RWPE2 (cell line): ENCODE measurements at places on chromosomes 5 and 9.

- H3K36me3 ChIP-seq: no peaks in the 10 kb centered on the region
- H3K4me3 ChIP-seq: no peak overlapping the region
- no peaks in the 10 kb centered on the region for H3K27me3 ChIP-seq
- no peaks in the 10 kb centered on the region for H3K4me1 ChIP-seq
- no peak overlapping the region for H3K27ac ChIP-seq
Observed at GRCh38 chr5:35828082-35828598, 28.6 kb upstream of the IL7R start.

GRCh38 chr5:64165500-64166200 is at the start of gene RNF180:
RNF180 (plus strand) TSS chr5:64165843; CDS start chr5:64200808, 34,965 bp downstream.
- no peaks in the 10 kb centered on the region for H3K4me1 ChIP-seq
- peak within 1 kb of the TSS; percentile 51 for H3K4me3 ChIP-seq
- no peaks in the 10 kb centered on the region for H3K36me3 ChIP-seq
- peaks cover 56% of the 10 kb centered on the region for H3K27me3 ChIP-seq

DNA sequence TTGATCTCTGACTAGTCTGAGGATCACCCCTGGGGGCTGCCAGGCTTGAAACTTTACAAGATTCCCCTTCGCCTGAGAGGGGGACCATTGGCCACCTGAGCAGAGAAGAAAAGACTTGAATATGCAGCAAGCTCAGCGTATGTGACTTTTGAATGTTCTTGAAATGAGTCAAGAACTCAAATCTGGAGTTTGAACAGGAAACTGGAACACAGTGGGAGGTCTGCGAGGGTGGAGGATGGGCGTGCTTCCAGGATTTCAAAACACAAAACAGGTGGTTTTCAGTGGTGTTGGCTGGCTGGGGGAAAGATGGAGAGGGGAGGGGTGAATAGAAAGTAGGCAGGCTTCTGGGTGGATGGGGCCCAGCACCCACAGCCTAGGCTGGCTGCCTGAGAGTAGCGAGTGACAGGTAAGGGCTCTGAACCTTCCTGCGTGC is 40.6 kb downstream of the TMEM174 start:
- no peak overlapping the region for H3K4me3 ChIP-seq
- H3K27me3 ChIP-seq: no peaks in the 10 kb centered on the region
- H3K27ac ChIP-seq: no peak overlapping the region
- H3K4me1 ChIP-seq: no peaks in the 10 kb centered on the region
- no peak for DNase-seq

DNA sequence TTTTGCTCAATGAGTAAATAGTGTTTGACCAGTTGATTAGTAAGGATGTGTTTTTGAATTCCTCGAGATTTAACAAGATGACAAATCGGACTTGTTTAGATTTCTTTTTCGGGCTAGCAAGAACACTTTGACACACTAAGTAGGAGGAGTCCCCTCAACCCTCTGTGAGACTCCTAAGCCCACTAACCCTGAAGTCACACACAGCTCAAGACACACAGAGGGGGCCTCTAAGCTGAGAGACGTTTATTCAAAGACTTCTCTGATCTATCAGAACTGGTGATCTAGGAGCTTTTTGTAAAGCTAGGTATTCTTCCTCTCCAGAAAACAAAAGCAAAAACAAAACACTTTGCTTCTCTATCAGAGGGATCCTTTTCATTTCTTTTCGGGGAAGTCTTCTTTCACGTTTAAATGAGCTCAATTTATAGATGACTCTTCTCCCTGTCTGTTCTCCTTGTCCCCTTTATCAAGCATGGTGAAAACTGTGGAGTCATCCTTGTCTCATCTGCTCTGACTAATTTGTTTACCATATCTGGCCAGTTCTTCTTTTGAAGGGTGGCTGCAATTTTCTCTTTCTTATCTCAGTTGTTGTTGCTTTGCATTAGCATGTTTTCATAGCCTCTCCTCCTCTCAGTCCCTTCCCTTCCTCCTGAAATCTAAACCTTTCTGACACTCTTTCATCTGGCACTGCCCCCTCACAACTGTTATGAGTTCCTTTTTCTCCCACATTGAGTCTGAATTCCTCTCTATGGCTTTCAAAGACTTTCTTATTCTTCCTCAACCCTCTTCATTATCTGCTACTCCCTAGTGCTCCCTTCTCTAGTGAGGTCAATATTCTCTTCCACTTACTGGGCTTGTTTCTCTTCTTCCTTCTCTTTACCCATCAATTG is 68.5 kb upstream of the RAI14 start:
- no peak for DNase-seq
- H3K4me1 ChIP-seq: peaks cover 46% of the 10 kb centered on the region
- H3K27ac ChIP-seq: peak overlapping the region; percentile 98
- H3K27me3 ChIP-seq: no peaks in the 10 kb centered on the region
- H3K36me3 ChIP-seq: no peaks in the 10 kb centered on the region

DNA sequence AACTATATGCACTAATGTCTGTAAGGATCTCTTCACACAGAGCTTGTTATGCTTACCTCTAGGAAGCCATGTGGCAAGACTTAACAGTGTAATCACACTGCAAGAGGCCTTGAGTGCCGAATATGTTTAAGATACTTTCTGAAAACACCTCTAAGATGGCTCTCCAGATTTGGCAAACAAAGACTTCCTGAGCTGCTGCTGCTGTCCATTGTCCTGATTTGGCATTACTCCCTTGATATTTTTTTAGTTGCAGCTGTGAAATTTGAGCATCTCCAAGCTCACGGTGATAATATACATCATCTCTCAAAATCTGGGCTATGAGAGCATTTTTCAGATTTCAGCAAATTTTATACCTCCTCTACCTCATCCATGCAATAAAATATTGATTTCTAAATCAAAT is 384.5 kb upstream of the CDH6 start:
- no peaks in the 10 kb centered on the region for H3K4me1 ChIP-seq
- H3K4me3 ChIP-seq: no peak overlapping the region
- DNase-seq: no peak
- H3K27ac ChIP-seq: no peak overlapping the region
- H3K27me3 ChIP-seq: no peaks in the 10 kb centered on the region

GRCh38 chr5:149310947-149311658 is 34.2 kb upstream of the GRPEL2 start:
- H3K27me3 ChIP-seq: no peaks in the 10 kb centered on the region
- H3K36me3 ChIP-seq: peaks cover 26% of the 10 kb centered on the region
- no peak overlapping the region for H3K27ac ChIP-seq
- DNase-seq: peak; percentile 79
- H3K4me1 ChIP-seq: no peaks in the 10 kb centered on the region
- H3K4me3 ChIP-seq: no peak overlapping the region

DNA sequence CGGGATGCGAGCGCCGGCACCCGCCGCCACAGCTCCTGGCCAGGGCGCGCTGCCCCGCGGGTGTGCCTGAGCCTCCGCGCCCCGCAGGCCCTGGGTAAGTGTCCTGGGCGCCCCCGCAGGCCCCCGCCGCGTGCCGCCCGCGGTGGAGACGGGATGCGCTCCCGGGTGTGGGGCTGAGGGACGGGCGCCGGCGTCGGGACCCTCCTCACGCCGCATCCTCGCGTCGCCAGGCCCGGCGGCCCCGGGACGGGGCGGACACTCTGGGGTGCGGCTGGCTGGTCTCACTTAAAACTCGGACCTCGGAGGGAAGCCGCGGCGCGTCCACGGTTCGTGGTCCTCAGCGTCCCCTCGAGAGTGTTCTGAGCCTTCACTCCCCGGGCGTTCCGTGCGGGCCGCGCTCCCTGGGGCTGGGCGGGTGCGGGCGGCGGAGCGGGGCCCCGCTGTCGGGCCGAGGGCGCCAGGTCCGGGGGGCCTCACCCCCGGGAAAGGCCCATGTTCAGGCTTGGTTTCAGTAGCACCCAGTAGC is 275 bp downstream of the AHRR start:
- H3K36me3 ChIP-seq: no peaks in the 10 kb centered on the region
- H3K27me3 ChIP-seq: peaks cover 39% of the 10 kb centered on the region
- DNase-seq: peak; percentile 68
- peak overlapping the region; percentile 44 for H3K4me3 ChIP-seq
- no peak overlapping the region for H3K27ac ChIP-seq

GRCh38 chr5:33287242-33287641 is 153.5 kb upstream of the TARS1 start:
- no peak overlapping the region for H3K27ac ChIP-seq
- DNase-seq: no peak
- peaks cover 8% of the 10 kb centered on the region for H3K4me1 ChIP-seq
- H3K27me3 ChIP-seq: no peaks in the 10 kb centered on the region
- H3K4me3 ChIP-seq: no peak overlapping the region

- no peaks in the 10 kb centered on the region for H3K36me3 ChIP-seq
- H3K27ac ChIP-seq: no peak overlapping the region
- peaks cover 5% of the 10 kb centered on the region for H3K27me3 ChIP-seq
- H3K4me3 ChIP-seq: no peak overlapping the region
- no peak for DNase-seq
- no peaks in the 10 kb centered on the region for H3K4me1 ChIP-seq
Observed at GRCh38 chr5:89055695-89056085, 172.7 kb upstream of the MEF2C start.

GRCh38 chr9:16413509-16414016 is 456.9 kb downstream of the BNC2 start:
- H3K4me1 ChIP-seq: peaks cover 24% of the 10 kb centered on the region
- no peak for DNase-seq
- H3K27me3 ChIP-seq: no peaks in the 10 kb centered on the region
- peak overlapping the region; percentile 25 for H3K27ac ChIP-seq

DNA sequence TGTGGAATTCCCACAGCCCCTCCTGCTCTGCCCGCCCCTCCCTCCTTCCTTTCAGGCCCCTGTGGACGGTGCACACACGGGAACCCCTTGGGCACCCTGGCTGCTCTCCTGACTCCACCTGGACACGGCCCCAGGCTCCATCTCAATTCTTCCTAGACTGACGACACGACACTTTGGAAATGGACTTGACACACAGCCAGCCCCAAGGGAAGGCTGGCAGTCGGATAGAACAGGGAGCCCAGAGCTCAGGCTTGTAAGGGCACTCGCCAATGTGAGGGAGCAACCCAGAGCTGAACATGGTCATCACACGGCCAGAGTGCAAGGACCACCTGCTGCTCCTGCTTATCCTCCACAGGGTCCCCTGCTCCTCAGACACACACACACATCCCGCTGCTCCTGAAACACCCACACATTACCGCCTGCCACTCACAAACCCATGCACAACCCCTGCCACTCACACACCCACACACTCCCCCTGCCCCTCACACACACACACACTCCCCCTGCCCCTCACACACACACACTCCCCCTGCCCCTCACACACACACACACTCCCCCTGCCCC is 8.9 kb downstream of the SLC9A3 start:
- no peak overlapping the region for H3K27ac ChIP-seq
- no peak overlapping the region for H3K4me3 ChIP-seq
- no peak for DNase-seq
- no peaks in the 10 kb centered on the region for H3K4me1 ChIP-seq
- H3K27me3 ChIP-seq: peaks cover 63% of the 10 kb centered on the region

- H3K4me3 ChIP-seq: no peak overlapping the region
- H3K27me3 ChIP-seq: no peaks in the 10 kb centered on the region
- H3K27ac ChIP-seq: no peak overlapping the region
- no peaks in the 10 kb centered on the region for H3K4me1 ChIP-seq
- H3K36me3 ChIP-seq: no peaks in the 10 kb centered on the region
Observed at GRCh38 chr5:149924486-149924885, 20.1 kb downstream of the PDE6A start.

DNA sequence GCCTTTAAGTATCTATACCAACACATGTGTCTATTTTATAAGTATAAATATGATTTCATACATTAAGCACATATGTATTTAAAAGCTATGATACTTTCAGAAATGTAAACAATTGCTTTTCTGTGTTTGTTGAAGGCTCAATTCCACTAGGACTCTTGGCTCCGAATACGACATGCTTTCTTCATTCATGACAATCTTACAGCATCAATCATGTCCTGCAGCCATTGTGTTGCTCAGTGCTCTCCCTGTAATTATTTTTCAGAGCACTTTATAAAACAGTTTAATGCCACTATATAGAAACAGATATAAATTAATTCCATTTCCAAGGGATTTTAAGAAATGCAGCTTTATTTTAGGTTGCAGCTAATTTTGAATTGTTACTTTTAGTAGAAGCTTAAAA is 167.3 kb downstream of the TAF11L14 start:
- peaks cover 33% of the 10 kb centered on the region for H3K4me1 ChIP-seq
- H3K4me3 ChIP-seq: no peak overlapping the region
- no peak for DNase-seq
- H3K27ac ChIP-seq: no peak overlapping the region

DNA sequence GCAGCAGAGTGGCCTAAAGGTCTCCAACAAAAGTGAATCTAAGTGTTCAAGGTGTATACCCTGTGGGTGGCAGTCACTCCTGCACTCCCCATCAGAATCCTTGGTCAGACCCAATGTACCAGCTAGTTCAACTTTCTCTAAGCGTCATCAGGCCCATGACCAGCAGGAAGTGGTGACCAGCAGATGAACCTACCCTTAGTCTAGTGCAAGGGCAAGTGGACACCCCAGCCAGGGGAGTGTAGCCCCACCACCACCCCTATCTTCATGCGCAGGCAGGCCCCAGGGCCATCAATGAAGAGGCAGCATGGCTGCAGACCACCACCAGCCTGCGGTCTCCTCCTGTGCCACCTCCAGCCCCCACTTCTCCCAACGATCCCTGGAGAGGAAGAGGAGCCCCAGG is 213.1 kb downstream of the AGTPBP1 start:
- no peaks in the 10 kb centered on the region for H3K36me3 ChIP-seq
- H3K27ac ChIP-seq: no peak overlapping the region
- H3K4me1 ChIP-seq: no peaks in the 10 kb centered on the region
- DNase-seq: no peak
- no peak overlapping the region for H3K4me3 ChIP-seq
- H3K27me3 ChIP-seq: peaks cover 9% of the 10 kb centered on the region

GRCh38 chr5:81825237-81825636 is 74.3 kb upstream of the SSBP2 start:
- peaks cover 10% of the 10 kb centered on the region for H3K4me1 ChIP-seq
- DNase-seq: peak; percentile 75
- no peaks in the 10 kb centered on the region for H3K27me3 ChIP-seq
- H3K4me3 ChIP-seq: no peak overlapping the region
- H3K27ac ChIP-seq: no peak overlapping the region

- peaks cover 5% of the 10 kb centered on the region for H3K4me1 ChIP-seq
- no peak overlapping the region for H3K4me3 ChIP-seq
- peaks cover 59% of the 10 kb centered on the region for H3K36me3 ChIP-seq
- H3K27ac ChIP-seq: no peak overlapping the region
- no peaks in the 10 kb centered on the region for H3K27me3 ChIP-seq
Observed at GRCh38 chr9:2837915-2838314, 6.0 kb downstream of the PUM3 start.

GRCh38 chr5:129506086-129506485 is 46.0 kb downstream of the ADAMTS19 start:
- H3K4me1 ChIP-seq: no peaks in the 10 kb centered on the region
- no peak overlapping the region for H3K27ac ChIP-seq
- H3K27me3 ChIP-seq: no peaks in the 10 kb centered on the region
- no peaks in the 10 kb centered on the region for H3K36me3 ChIP-seq

GRCh38 chr5:14872070-14872989 is 752 bp upstream of the ANKH start:
- no peaks in the 10 kb centered on the region for H3K36me3 ChIP-seq
- H3K4me1 ChIP-seq: peaks cover 12% of the 10 kb centered on the region
- DNase-seq: no peak
- H3K27me3 ChIP-seq: no peaks in the 10 kb centered on the region

GRCh38 chr5:61254969-61255555 is 77.0 kb upstream of the ZSWIM6 start:
- DNase-seq: no peak
- no peak overlapping the region for H3K4me3 ChIP-seq
- no peak overlapping the region for H3K27ac ChIP-seq
- H3K4me1 ChIP-seq: peaks cover 5% of the 10 kb centered on the region
- H3K27me3 ChIP-seq: no peaks in the 10 kb centered on the region

GRCh38 chr5:67942421-67942820 is 273.1 kb upstream of the PIK3R1 start:
- peak overlapping the region; percentile 54 for H3K27ac ChIP-seq
- peaks cover 14% of the 10 kb centered on the region for H3K4me1 ChIP-seq
- no peak for DNase-seq
- no peak overlapping the region for H3K4me3 ChIP-seq
- H3K27me3 ChIP-seq: no peaks in the 10 kb centered on the region

- no peaks in the 10 kb centered on the region for H3K4me1 ChIP-seq
- H3K27ac ChIP-seq: no peak overlapping the region
- peaks cover 84% of the 10 kb centered on the region for H3K27me3 ChIP-seq
- no peak for DNase-seq
Observed at GRCh38 chr5:29993286-29993685, 1200.2 kb upstream of the CDH6 start.
